ENCODE measurements at places on chromosomes 7 and 10.

- no peak for DNase-seq
Measured at GRCh38 chr7:55427800-55428199, 62.7 kb downstream of the LANCL2 start.

GRCh38 chr7:129108581-129108980, 35.9 kb upstream of the TSPAN33 start:
- DNase-seq = no peak

DNA sequence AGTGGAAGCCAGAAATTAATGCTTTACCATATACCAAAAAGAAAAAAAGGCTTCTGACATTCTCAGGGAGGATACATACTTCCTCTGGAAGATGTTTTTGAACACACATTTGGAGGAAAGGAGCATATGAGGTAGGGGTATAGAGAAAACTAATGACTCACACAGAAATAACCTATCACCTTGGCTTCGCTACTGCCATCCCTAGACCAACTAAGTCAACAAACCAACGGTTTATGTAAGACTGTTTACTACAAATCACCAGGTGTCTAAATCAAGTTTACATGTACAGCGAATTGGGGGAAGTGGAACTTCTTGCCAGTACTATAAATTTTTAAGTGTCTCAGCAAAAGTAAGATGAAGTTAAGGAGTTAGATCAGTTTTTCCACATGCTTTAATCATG, 96.9 kb downstream of the NT5C2 start:
- DNase-seq = no peak

DNA sequence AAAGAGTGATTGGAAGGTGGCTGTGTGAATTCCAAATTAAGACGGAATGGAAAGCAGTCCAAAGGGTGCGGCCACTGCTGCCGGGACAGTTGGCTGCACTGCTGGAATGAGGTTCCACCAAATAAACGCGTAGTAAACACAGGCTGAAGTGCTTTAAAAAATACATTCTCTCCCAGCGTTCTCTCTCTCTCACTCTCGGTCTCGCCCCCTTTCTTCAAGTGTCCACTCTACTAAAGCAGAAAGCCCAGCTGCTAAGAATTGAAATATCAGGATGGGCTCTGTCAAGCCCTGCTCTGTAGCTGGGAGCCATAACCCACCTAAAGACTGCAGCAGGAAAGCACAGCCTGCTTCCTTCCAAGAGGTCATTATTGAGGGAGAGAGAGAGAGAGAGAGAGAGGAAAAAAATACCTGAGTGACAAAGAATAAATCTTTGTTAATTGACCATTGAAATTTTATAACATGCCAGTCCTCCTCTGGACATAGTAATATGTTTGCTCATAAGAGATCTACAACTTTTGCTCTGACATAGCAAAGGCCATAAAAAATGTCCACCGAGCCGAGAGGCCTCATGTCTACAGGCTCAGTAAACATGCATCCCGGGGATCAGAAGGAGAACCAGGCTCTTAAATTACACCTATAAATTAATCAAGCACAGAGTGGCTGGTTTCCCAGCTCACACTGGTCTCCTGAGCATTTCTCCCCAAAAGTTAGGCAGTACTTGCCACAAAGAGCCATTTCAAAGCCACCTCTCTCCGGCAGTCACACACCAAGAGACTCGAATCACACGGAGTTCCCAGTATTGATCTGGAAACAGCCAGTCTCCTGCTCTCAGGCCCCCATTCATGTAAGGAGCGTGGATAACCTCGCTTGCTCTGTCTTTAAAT, 72.8 kb downstream of the FGFR2 start:
- DNase-seq = no peak

DNA sequence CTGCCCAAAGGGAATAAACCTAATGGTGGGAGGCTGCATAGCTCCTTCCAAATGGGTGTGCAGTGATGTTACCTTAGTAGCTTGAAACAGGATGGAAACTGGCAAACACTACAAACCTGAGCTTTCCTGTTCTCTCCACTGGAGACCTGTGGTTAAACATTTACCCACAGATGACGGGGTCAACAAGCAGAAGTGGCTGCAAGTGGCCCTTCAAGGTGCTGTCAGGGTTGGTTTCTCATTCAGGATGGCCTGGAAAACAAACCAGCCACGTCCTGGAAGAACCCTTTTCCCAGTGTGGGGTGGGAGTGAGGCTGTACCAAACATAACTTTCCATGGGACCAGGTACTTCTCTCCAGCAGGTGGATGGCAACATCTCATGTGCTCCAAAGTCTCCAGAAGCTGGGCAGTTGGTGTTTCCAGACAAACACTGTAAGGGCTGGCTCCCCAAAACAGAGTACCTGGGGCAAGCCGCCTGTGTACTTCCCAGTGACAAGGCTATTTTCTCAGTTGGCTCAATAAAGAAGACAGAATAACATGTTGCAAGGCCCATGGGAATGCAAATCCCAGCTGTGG, 67.5 kb downstream of the DNAJB9 start:
- DNase-seq = no peak

DNA sequence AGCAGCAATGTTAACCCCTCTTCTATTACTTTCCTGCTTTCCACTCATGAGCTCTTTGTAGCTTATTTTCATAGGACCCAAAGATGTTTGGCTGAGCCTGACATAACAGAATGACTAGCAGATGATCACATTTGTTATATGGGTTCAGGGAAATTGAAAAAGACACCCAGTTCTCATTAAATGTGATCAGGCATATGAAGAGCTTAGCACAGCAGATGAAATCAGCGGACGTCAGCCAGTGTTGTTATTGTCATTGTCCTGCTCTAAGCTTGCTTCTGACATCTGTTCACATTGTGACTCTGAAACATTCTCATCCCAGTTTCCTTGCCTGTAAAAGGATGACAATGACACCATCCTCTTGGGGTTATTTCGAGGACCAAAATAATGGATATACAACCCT, 43.5 kb downstream of the FAM241B start:
- no peak for DNase-seq

GRCh38 chr7:144791488-144791887, 44.4 kb downstream of the TPK1 start:
- no peak for DNase-seq
